Erythroblast (primary cell): ENCODE measurements at places on chromosomes 5 and 9.

DNA sequence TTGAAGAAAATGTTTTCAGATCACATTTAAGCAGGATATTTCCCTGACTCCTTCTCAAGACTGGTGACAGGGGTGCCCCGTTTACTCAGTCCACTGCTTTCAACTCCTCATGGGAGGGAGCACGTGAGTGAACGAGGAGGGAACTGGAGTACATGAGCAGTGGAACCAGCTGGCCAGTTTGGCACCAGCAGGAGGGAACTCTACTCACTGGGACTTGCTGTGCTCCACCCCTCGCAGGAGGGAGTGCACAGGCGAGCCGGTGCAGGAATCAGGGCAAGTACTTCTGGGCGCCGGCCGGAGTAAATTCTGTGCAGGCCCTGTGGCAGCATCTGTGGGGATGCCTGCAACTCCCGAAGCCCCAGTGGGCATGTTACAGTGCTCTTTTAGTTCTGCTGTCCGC, 1941.1 kb upstream of the C9orf72 start:
- DNase-seq = no peak

GRCh38 chr9:35102465-35102768, 514 bp downstream of the STOML2 start:
- DNase-seq = no peak

- no peak for DNase-seq
These were observed 117.9 kb upstream of the PRSS3 start for GRCh38 chr9:33677506-33677809.

DNA sequence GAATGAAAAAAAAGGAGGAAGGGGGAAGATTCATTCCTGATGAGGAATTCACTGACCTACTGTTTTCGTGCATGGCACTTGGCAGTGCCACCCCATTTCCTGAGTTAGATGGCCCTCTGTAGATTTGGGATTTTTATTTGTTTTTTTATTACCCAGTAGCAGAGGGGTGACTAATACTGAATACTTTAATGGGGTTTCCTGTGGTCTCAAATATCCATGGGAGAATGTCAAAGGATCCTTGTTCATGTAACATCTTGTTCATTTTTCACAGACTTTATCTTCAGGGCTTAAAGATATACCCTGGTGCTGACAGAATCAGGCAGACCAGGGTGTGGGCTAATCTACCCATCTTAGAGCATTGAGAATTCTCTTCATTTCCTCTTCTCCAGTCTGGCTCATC, 93.0 kb downstream of the MAMDC2 start:
- DNase-seq = no peak

GRCh38 chr5:14178091-14178490, 34.9 kb downstream of the TRIO start:
- DNase-seq = no peak

DNA sequence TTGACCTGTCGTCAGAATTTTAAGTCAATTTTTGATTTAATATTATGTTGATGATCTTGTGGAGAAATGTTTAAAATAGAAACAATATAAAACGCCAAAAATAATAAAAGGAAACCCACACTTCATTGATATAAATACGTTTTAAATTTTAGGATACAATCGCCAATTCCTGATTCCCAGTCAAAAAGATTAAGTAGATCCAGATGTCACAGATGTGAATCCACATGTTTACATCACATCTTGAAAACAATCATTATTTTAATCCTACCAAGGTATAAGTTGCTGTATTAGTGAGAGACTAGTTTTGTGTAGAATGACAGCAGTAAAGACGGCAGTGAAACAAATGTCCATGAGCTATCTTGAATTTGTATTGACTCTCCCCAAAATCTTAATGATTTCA, 4.9 kb downstream of the TAS2R1 start:
- DNase-seq = no peak

DNA sequence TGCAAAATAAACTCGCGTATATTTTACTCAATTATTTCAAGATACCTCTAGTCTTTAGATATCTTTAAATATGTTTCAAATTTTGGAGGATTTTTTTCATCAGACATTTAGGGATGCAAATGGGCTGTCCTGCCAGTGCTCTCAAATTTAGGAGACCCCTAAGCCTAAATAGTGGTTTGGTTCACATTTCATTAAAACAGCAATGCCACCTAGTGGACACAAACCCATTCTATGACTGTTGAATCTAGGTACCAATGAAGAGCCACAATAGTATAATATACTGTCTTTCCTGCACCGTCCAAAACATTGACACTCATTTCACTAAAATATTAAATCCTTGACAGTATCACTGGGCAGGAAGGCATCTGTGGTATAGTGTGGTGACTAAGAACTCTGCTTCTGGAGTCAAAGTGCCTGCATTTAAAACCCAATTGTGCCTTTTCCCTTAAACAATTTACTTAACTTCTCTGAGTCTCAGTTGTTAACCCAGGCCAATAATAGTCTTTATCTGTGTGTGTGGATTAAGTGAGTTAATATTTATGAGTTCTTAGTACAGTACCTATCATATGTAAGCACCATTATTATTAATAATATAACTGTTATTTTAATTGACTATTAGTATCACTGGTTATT, 148.0 kb downstream of the RORB start:
- DNase-seq = peak; percentile 25

DNA sequence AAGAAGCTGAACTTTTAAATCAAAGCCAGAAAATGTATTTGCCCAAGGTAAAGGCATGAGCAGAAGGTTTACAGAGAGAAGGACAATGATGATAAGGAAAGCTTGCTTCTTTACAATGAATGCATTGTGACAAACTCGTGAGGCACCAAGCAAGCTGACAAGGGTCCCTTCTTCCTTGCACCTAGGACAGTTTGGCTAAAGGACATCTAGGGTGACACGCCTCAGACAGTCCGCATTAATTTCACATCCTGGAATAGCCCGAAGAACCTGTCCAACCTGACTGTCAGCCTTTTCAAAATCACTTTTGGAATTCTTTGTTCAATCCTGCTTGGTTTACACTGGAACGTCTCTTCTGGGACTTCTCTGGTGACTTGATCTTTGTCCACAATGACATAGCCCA, 146.4 kb upstream of the MAP3K1 start:
- no peak for DNase-seq

DNA sequence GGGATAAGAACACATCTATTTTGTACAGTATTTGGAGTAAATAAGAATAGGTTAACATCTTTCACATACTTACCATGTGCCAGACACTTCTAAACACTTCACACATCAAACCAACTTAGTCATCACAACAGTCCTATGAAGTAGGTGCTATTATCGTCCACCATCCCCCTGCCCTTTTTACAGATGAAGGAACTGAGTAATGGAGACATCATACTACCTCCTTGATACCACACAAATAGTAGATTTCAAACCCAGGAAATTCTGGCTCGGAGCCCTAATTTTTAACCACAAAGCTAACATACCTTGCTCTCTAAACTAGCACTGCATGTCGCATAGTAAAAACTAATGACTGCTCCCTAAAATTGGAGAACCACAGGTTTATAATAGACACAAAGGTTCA, 4.2 kb upstream of the ZNF366 start:
- no peak for DNase-seq

DNA sequence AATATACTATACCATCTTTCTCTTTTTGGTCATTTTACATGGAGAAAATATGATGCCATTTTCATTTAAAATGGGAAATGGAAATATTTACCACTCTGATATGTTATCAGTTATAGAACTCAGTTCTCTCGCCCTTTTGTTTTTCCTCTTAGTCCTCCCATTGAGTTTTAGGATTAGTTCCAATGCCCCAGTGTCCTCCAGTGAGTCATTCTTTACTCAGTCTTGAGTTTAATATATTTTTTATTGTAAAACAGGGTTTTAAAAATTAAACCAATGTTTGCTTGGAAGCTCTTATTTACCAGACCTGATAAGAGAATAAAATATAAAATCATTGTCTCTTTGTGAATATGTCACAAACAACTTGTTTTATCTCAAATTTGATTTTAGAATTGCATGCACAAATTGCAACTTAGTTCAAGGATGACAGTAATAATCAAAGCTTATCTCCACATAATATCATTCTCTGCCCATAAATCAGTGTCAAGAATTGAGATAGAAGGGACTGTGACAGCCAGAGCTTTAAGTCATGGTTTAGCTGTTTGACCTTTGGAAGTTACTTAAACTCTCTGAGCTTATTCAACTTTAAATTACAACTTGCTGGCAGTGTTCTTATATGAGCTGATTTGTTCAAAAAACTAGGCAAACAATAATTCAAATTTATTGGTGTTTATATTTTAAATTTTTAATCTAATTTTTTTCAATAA, 166.4 kb downstream of the PAM start:
- no peak for DNase-seq

DNA sequence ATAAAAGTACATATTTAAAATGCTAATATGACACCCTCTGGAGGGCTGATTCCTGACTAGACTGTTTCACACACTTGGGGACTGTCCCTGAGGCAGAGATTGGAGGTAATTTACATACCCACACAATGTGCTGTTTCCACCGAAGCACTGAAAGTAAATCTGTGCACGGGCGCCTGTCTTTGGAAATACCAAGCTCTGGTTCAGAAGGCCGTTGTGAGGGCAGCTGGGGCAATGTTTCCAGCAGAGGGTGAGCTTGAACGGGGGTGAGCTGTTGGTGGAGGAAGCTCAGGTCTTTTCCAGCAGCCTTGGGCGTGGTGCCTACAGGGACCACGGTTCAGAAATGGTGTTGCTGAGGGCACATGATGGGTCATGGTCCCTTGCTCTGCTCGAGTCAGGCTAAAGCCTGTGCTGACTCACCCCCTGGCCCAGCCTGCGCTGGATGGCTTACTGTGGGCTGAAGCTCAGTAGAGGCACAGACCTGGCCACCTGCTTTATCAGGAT, 25.8 kb upstream of the HMCN2 start:
- peak; percentile 35 for DNase-seq

DNA sequence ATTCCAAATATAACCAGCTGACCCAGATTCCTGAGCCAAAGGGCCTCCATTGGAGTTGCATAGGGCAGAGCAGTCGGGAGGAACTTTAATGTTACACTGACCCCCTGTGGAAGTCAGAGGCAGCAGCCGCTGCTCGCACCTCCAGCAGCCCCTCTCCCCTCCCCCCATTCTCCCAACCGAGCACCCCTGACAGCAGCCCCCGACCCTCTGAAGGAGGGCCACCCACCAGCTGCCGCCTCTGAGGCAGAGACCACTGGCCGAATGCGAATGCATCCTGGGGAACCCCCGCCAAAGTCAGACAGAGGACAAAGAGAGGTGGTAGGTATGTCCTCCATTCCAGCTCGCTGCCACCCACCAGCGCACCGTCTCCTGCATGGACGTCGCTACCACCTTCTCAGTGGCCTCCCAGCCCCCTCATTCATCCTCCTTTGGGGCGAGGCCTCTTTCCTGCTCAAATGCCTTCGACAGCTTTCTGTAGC, 231.0 kb downstream of the CDK5RAP2 start:
- peak; percentile 23 for DNase-seq

GRCh38 chr9:68844631-68845612, 139.9 kb downstream of the PIP5K1B start:
- DNase-seq = peak; percentile 62

- DNase-seq = no peak
These were observed 40.3 kb downstream of the HEXB start for GRCh38 chr5:74725331-74725730.

- DNase-seq = peak; percentile 74
These were observed 639 bp downstream of the EHMT1 start for GRCh38 chr9:137619240-137620047.

DNA sequence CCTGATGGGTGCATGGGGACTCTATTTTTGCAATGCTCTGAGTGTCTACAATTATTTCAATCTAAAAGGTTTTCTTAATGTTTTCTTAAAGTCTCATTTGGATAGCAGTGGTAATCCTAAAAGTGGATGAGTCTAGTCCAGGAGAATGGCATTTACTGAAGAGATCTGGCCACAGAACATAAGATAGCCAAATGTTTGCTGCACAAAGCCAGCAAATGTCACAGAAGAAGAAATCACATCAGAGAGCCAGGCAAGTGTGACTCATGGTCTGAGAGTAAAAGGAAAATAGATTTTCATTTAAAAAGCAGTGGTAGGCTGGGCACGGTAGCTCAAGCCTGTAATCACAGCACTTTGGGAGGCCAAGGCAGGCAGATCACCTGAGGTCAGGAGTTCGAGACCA, 352.7 kb upstream of the GRAMD2B start:
- no peak for DNase-seq

DNA sequence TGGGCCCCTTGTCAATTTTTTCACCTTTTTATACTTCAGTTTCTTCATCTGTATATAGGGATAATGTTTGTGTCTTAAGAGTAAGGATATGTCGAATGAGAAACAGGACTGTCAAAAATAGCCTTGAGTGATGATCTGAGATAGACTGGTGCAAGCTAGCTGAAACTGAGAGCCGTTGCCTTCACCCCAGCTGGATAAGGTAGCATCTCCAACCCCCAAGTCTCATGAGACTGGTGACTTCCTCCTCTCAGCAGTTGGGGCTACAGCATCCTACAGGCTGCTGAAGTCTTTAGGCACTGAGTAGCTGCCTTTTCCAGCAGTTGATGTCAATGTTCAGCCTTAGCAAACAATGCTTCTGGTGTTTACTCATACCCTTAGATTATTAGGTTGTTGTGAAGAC, 330.2 kb downstream of the OSTF1 start:
- DNase-seq = no peak

DNA sequence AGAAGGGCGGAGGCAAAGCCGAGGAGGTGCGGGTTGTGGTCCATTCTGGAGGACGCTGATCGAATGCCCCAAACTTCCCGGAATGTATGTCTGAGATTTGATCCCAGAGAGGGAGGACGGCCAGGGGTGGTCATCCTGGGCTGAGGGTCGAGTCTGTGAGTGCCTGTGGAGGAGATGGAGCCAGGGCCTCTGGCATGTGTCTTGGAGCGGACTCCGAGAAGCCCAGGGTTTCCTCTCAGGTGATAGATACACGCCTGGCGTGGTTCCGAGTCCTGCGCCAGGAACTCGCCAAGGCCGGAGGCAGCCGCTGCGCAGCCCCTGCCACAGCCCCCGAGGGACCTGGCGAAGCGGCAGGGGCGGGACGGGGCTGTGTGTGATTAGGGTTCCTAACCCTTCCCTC, 363 bp downstream of the ZNF454 start:
- no peak for DNase-seq

- no peak for DNase-seq
These were observed 35.5 kb upstream of the ISL1 start for GRCh38 chr5:51347704-51348103.

GRCh38 chr9:114799441-114799840, 6.4 kb downstream of the TNFSF15 start:
- no peak for DNase-seq

- DNase-seq = no peak
These were observed 20.8 kb downstream of the ZNF366 start for GRCh38 chr5:72486371-72486770.

GRCh38 chr5:72722792-72723452, 93.5 kb upstream of the TNPO1 start:
- no peak for DNase-seq
